ENCODE measurements at places on chromosomes 6 and 20.

GRCh38 chr20:62970307-62971210 is 18.1 kb downstream of the SLC17A9 start:
- DNase-seq, result no peak

DNA sequence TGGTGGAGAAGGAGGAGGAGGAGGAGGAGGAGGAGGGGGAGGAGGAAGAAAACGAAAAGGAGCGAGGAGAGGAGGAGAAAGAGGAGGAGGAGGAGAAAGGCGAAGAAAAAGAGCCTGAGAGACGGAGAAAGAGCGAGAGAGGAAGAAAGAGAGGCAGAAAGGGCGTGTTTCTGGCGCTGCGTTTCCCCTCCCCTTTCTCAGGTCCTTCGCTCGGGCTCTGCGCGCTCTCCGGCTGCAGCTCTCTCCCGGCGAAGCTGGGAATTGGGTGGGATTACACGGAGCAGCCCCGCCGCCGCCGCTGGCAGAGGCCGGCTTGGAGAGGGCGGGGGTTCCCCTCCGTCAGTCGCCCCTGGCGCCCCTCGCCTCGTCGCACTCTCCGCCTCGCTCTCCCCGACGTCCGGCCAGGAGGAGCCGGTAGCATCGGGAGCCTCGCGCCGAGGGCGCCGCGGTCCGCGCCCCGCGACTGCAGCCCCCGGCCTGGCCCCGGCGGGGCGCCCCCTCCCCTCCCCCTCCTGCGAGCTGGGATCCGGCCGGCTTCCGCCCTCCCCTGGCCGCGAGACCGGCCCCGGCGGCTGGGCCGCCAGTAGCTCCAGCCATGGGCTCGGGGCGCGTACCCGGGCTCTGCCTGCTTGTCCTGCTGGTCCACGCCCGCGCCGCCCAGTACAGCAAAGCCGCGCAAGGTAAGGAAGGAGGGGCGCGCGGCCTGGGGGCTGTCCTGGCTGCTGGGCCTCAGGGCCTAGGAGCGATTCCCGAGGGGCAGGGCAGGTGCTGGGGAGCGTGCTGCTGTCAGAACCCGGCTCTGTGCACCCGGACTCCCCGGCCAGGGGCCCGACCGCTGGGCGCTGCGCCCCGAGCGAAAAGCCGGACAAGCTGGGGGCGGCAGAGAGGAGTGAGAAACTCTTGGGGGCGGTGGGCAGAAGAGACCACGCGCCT is at the start of gene SCUBE3:
Gene SCUBE3, plus strand, starts transcription at position 133 of the 933 bp plus-strand sequence. Its CDS starts 463 bp downstream, at position 596.
- no peak for DNase-seq

- DNase-seq, result no peak
Measured at GRCh38 chr6:1577896-1578745, 31.6 kb upstream of the FOXC1 start.

DNA sequence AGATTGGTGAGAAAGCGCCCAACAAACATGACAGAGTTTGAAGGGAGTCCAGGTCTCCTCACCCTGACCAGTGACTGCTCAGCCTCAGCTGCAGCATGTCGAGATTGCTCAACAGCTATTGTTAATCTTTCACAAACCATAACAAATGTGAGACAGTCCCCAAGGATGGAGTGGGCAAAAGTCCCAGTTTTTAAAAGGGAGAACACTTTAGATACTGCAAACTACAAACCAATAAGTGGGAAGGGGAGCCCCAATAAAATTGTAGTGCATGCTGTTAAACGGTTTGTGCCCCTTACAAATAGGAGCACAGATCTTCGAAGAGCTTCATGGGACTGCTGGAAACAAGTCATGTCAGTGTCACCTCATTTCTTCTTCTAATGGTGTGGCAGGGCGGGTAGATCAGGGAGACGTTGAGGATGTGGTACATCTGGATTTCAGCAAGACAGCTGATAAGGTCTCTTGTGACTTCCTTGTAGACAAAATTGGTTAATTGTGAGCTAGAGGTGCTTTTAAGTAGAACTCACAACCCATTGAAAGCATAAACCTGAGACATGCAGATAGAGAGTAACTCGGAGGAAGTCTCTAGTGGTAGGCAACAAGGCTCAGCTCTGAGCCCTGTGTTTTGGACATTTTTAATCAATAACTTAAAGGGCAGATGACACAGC is 134.0 kb upstream of the ARMC2 start:
- no peak for DNase-seq

DNA sequence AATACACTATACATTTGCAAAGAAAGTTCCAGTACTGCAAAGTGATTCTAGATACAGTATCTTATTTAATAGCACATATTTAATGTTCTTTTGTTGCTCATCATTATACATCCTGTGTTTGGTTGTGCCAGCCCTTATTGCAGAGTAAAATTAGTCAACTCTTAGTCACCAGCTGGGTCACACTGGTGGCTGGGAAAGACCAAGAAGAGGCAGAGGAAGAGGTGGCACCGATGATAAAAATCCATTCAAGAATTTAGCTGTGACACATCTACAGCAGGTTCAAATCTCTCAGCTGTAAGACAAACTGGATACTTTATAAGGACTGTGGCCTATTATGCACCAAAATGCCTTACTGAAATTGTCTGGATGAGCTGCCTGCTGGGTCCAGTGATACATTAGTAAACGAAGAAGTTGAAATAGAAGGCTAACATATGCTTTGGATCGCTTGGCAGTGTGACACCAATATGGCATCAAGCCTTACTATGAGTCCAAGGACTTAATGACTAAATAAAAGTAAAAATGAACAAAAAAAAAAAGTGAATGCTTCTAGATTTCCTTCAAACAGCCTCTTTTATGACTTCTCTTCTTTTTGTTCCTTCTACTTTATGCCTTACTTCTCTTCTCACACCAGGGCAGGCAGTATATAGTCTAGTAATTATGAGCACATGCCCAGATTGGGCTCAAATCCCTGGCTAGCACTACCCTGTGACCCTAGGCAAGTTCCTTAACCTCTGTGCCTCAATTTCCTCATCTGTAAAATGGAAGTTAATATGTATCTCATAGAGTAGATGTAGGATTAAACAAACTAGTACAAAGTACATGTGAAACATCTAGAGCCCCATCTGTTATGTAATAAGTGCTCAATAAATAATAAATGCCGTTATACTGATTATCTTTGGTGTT is 29.4 kb upstream of the RNF8 start:
- no peak for DNase-seq

DNA sequence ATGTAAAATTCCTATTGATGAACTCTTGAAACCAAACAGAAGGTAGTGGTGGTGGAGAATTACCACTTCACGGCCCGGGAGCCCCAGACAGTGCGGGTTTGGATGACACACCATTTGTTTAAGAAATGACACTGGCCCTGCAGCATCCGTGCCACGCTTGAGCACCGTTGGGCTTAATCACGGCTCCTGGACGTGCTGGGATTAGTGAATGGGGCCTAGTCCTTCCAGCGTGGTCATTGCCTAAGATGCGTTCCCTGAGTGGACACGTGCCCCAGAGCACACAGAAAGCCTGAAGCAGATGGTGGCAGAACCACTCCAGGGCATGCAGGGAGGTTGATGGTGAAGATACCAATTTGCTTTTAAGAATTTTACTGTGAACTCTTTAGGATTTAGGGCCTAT is 14.5 kb downstream of the STX16 start:
- DNase-seq, result no peak

DNA sequence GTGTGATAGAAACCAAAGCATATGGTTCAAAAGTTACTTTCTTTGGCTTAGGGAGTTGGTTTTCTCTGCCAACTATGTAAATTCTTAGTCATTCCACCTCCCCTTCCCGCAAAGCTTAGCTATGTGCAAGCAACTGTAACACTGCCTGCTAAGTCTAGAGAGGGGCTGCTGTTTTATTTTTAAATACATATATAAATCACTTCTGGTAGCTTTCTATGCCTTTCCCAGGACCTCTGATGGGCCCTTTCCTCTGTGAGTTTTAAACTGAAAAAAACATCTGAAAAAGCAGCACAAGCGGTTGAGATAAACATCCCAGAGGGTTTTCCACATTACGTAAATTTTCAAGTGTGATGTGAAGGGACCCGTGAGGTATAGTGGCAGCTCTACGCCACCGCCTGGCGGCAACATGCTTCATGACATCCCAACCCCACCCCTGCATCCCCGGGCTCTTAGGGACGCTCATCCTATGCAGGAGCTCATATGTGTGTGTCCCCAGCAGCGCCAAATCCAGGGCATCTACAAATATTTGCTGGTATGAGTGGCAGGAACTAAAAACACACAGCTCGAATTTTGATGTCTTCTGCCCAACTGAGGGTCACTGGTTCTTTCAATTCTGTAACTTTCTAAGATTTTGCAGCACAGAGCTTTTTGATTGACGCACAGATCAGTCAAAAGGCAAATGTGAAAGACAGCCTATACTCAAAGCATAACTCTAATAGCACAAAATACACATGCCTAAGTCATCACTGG is 12.7 kb downstream of the SAYSD1 start:
- DNase-seq, result no peak

DNA sequence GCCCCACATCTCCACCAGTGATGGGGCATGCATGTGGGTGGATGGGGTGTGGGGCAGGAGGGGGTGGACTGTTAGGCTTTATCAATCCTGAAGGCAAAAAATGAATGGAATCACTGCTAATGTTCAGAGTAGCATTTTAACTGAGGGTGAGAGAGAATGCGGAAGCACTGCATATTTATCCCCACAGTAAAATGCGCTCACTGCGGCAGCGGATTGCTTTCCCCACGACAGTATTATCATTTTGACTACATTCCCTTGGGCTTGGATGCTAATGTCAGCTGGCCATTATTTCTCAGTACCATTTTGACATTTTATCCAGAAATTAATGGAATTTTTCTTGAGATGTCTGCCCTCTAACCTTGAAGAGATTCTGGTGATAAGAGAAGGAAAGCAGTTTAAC is 13.4 kb downstream of the ALDH8A1 start:
- no peak for DNase-seq

DNA sequence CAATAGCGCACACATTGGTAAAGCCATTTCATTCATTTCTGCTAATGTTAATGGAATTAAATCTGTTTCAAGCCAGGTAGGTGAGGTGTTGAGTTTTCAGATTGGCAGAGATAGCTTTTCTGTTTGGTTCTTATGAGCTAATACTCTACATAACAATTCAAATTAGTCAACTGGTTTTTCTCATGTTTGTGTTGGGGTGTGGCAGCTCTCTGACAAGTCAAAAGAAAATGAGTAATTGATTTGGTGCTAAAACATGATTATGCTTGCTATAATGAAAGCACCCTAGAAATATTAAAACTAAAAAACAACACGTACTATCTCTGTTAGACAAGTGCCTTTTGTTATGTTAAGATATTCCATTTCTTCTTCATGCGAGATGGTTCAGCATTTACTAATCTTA is 13.6 kb downstream of the PPP1R14C start:
- DNase-seq, result no peak

DNA sequence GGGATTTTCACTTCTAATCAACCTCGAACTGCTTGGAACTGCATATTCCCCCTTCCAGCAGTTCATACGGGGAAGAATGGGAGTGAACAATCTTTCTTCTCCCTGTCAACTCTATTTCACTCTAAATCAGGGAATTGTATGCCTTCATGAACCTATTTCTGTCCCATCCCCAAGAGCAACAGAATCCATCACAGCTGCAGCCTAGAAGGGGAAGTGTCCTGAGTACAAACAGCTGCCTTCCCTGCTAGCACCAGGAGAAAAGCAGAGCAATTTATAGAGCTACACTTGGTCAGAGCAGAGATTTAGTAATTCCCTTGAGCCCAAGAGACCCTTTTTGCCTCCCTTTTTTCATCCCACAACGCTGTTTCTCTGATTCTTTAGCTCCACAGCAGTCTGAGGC is 208.4 kb downstream of the ADGRG6 start:
- no peak for DNase-seq

- no peak for DNase-seq
Measured at GRCh38 chr6:34680802-34681515, 15.6 kb downstream of the ILRUN start.

DNA sequence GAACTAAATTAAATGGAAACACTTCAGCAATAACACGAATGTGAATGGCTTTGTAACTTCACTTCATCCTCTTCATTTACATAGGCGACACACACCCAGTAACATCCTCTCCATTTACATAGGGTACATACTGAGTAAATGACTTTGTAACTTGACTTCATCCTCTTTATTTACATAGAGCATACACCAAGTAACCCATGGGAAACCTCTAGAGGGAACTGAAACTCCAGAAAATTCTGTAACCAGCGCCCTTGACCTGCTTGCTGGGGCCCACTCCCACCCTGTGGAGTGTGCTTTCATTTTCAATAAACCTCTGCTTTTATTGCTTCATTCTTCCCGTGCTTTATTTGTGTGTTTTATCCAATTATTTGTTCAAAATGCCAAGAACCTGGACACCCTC is 81.6 kb upstream of the OPRM1 start:
- DNase-seq, result no peak

- DNase-seq, result no peak
Measured at GRCh38 chr6:119510246-119510645, 160.7 kb upstream of the MAN1A1 start.

DNA sequence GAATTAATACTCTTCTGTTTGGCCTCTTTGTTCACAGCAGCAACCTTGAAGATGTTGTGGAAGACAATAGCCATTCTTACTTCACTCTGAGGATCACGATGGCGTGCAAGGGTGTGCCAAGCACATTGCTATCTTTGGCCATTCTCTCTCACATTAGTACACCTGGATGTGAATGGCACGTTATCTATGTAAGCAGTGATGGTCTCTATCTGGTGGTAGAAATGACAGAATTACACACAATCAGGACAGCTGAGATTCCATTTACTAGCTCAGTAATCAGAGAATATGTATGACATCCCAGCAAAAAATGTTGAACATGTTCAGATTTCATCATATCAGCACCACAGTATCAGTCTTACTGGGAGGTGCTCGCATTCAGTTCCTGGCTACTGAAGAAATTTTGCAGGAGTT is 116.2 kb downstream of the LCA5 start:
- no peak for DNase-seq

- no peak for DNase-seq
Measured at GRCh38 chr6:51765230-51765629, 322.2 kb downstream of the PKHD1 start.

DNA sequence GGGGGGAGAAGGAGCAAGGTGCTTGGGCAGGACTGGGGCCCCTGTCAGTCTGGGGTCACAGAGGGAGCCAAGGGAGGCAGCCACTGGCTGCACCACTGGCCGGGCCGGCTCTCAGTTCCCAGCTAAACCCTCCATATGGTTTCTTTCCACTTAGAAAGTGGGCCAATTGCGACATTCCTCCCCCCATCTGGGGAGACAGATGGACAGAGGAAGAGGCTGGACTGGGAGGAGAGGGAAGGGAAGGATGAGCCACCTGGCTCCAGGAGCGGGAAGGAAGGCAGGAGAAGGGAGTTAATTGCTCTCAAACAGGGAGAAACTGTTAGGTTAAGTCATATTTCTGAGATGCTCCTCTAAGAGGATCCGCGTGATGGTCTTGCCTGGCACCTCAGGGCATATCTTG is 82.2 kb downstream of the GRM4 start:
- DNase-seq, result no peak

GRCh38 chr6:91895599-91896285 is 1308.9 kb upstream of the MAP3K7 start:
- DNase-seq, result no peak

GRCh38 chr20:57385940-57386339 is 5.3 kb upstream of the RBM38 start:
- DNase-seq, result no peak

- no peak for DNase-seq
Measured at GRCh38 chr20:17957505-17958363, 10.9 kb downstream of the SNX5 start.

Data from stimulated activated CD4-positive, alpha-beta T cell treated with anti-CD3 and anti-CD28 coated beads, TNF-alpha, amount 100 ng/mL, for 4 hours (primary cell).